Right cardiac atrium (tissue), 5 donors: ENCODE measurements at places on chromosomes 12 and 14.
A peak's percentile ranks its signal among the peaks of the same experiment; 100 is the strongest.

DNA sequence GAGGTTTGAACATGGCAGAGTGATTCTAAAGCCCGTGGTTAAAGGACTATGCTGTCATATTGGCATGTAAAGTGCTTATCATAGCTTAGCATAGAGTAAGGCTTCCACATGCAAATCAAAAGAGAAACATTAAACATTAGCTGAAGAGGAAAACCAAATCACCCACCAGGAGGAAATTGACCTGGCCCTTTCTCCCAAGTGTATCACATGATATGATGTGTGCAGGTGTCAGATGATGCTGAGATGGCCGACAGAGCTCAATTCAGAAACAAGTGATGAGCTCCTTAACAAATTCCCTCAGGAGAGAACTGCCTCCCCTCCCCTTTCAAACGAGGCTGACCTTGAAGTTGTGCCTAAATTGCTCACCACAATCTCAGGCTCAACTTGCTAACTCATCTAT is 217.1 kb upstream of the BTG1 start:
- no peak for DNase-seq

- DNase-seq, result no peak
Observed at GRCh38 chr14:69101331-69101826, 51.5 kb downstream of the DCAF5 start.

- no peak for DNase-seq
Observed at GRCh38 chr12:131776237-131776889, 51.8 kb upstream of the MMP17 start.

DNA sequence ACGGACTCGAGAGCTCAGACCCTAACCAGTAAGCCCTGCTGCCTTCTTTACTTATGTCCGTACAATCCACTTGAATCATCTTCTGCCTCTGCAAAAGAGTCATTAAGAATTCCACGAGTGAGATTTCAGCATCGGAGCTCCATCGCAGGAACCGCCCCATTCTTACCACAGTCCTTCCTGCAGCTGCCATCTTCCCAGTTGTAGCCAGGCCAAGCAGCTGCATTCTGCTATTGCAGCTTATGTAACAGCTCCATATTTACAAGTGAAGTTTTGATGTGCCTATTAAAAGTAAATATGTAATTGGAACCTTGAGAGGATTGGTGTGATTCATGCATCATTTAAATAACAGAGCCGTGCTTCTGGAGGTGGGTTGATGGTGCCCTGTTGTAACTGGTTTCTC is 157.4 kb downstream of the KICS2 start:
- DNase-seq, result no peak

- no peak for DNase-seq
Observed at GRCh38 chr12:41162461-41162860, 25.7 kb upstream of the PDZRN4 start.

DNA sequence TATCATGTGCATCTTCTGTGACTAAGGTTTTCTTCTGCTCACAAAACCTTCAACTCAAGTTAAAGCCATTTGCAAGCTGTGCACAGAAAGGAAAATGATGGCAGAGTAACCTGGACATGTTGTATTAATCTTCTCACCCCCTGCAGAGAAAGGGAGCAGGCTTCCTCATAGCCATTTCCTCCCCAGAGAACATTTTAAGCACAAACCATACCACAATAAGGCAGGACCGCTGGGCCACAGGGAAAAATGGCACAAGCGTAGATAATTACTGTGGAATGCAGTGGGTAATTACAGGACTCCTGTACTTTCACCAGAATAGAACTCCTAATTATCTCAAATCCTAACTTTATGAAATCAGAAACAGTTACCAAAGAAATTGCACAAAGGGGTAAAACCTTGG is 215.7 kb downstream of the KIF21A start:
- DNase-seq, result no peak

GRCh38 chr14:64764641-64765520 is 60.7 kb downstream of the PLEKHG3 start:
- peak; percentile 91 for DNase-seq
